Heart left ventricle (tissue), 16 donors: ENCODE measurements at places on chromosomes 11 and 22. TPM values are rescaled to one million over a fixed set of nuclear protein-coding genes. Genes with fewer than 3 reads are reported as not detected.

- no peaks in the 10 kb centered on the region for H3K36me3 ChIP-seq
- no peak overlapping the region for H3K27ac ChIP-seq
- no peaks in the 10 kb centered on the region for H3K4me1 ChIP-seq
- H3K4me3 ChIP-seq, result no peak overlapping the region
- peaks cover 11% of the 10 kb centered on the region for H3K27me3 ChIP-seq
Measured at GRCh38 chr11:45282081-45282480, 4.1 kb downstream of the SYT13 start.

TCIRG1 gene
- 33.7 TPM for total RNA-seq

FAM83F gene
- total RNA-seq, result 1.7 TPM

GRCh38 chr11:34181856-34182405 is 76.5 kb downstream of the NAT10 start:
- no peak overlapping the region for H3K4me3 ChIP-seq
- no peaks in the 10 kb centered on the region for H3K27me3 ChIP-seq
- H3K27ac ChIP-seq, result no peak overlapping the region
- no peaks in the 10 kb centered on the region for H3K36me3 ChIP-seq
- DNase-seq, result no peak

PTPRCAP gene
- total RNA-seq, result 0.83 TPM

DNA sequence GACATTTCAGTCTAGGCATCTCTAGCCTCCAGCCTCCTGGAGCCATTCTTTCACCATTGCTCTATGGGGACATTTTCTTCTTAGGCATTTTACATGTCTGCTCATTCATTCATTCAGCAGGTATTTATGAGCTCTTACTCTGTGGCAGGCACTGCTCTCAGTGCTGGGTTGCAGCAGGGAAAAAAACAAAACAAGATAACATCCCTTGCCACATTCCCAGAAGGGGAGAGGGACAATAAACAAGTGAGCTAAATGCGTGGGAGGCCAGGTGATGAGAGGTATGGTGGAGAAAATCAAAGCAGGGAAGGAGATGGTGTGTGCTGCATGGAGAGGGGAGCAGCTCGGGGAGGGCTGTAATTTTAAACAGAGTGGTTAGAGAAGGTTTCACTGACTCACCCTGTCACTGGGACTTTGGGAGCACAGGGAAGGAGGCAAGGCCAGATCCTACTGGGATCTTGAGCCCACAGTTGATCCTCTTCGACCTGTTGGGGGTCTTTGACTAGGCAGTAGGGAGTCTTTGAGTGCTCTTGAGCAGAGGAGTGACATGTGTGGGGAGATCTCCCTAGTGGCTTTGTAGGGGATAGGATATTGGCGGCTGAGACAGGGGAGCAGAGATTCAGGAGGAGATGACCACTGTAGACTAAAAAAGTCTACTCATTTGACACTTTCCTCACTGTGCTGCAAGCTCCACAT is 17.0 kb downstream of the MICAL2 start:
- no peak overlapping the region for H3K27ac ChIP-seq
- H3K27me3 ChIP-seq, result no peaks in the 10 kb centered on the region
- no peak overlapping the region for H3K4me3 ChIP-seq

- peak overlapping the region; percentile 36 for H3K27ac ChIP-seq
- H3K36me3 ChIP-seq, result no peaks in the 10 kb centered on the region
- H3K4me1 ChIP-seq, result peaks cover 22% of the 10 kb centered on the region
- DNase-seq, result peak; percentile 40
- no peaks in the 10 kb centered on the region for H3K27me3 ChIP-seq
- H3K4me3 ChIP-seq, result no peak overlapping the region
Measured at GRCh38 chr11:12893787-12894672, 115.1 kb upstream of the RASSF10 start.

EEF1G gene
- total RNA-seq, result 1,135 TPM

- no peak overlapping the region for H3K27ac ChIP-seq
- H3K27me3 ChIP-seq, result no peaks in the 10 kb centered on the region
- H3K4me3 ChIP-seq, result no peak overlapping the region
- H3K36me3 ChIP-seq, result no peaks in the 10 kb centered on the region
- H3K4me1 ChIP-seq, result peaks cover 33% of the 10 kb centered on the region
Measured at GRCh38 chr22:23277583-23278295, 97.4 kb downstream of the BCR start.

CADM1 gene
- 54.5 TPM for total RNA-seq

SCO2 gene
- not detected for total RNA-seq

SLC22A12 gene
- not detected for total RNA-seq

BCO2 gene
- total RNA-seq, result 74.6 TPM
